HFFc6 (cell line): ENCODE measurements at places on chromosomes 12 and 14.
A peak's percentile ranks its signal among the peaks of the same experiment; 100 is the strongest.

GRCh38 chr12:73678335-73678734 is 859.3 kb upstream of the ATXN7L3B start:
- no peaks in the 10 kb centered on the region for H3K27me3 ChIP-seq
- no peak for DNase-seq
- no peaks in the 10 kb centered on the region for H3K4me1 ChIP-seq
- no peak overlapping the region for H3K4me3 ChIP-seq

DNA sequence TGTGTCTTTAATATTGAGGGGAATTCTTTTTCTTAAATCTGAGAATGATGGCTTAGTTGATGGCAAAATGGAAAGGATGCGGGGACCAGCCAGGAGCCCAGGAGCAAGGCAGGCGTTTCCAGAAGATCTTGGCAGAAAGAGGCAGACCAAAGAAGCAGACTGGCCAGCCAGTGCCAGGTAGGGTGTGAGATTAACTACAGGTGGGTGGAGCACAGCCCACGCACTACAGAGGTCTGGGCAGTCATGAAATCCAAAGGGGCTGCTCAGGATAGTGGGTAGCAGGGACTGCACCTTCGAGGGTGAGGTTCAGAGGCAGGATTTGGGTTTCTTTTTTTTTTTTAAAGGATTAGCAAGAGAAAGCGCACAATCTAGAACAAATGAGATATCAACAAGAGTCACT is 17.7 kb upstream of the PCNX1 start:
- H3K4me1 ChIP-seq, result peaks cover 55% of the 10 kb centered on the region
- DNase-seq, result no peak
- 0 out of 2 replicates have a peak overlapping the region, but pooled peaks have one; percentile 63 for H3K27ac ChIP-seq

DNA sequence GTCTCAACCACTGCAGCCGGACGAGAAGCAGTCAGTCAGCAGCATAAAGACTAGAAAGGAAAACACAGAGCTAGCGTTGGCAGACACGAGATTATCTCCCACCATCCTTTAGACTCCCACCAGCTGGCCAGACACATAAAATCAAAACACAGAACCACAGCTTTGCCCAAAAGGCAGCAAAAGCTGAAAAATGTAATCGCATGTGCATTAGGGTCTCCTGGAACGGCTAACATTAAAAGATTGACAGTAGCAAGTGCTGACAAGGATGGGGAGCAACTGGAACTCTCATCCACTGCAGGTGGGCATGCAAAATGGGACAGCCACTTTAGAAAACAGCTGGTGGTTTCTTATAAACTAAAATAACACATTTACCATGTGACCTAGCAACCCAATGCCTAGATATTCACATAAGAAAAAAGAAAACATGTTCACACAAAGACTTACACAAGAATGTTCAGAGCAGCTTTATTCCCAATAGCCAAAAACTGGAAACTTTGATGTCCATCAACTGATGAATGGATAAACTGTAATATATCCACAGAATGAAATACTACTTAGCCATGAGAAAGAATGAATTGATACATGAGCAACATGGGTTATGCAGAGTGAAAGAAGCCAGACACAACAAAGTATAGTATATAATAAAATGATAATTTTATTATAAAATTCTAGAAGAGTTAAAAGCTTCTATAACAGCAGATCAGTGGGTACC is 37.7 kb downstream of the NCOR2 start:
- DNase-seq, result no peak
- peaks cover 6% of the 10 kb centered on the region for H3K27me3 ChIP-seq
- no peak overlapping the region for H3K4me3 ChIP-seq
- H3K4me1 ChIP-seq, result peaks cover 26% of the 10 kb centered on the region

DNA sequence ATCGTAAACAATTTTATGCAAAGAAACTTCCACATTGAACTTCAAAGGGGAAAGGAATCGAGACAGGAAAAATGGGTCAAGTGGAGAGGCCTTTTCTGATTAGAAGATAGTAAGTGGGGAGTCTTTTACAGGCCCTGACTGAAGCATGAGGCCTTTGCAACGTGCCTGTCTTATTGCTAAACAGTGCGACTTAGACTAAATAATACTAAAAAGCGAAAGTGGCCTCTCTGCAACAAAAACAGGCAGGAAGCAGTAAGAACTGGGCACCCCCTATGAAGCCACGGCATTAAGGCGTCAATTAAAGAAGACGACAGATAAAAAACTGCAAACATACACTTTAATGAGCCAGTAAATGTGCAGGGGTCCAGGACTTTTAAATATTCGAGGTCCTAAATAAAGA is 283.4 kb upstream of the GRIP1 start:
- no peaks in the 10 kb centered on the region for H3K4me1 ChIP-seq
- H3K36me3 ChIP-seq, result no peaks in the 10 kb centered on the region
- H3K27me3 ChIP-seq, result no peaks in the 10 kb centered on the region
- H3K27ac ChIP-seq, result no peak overlapping the region
- H3K4me3 ChIP-seq, result no peak overlapping the region

DNA sequence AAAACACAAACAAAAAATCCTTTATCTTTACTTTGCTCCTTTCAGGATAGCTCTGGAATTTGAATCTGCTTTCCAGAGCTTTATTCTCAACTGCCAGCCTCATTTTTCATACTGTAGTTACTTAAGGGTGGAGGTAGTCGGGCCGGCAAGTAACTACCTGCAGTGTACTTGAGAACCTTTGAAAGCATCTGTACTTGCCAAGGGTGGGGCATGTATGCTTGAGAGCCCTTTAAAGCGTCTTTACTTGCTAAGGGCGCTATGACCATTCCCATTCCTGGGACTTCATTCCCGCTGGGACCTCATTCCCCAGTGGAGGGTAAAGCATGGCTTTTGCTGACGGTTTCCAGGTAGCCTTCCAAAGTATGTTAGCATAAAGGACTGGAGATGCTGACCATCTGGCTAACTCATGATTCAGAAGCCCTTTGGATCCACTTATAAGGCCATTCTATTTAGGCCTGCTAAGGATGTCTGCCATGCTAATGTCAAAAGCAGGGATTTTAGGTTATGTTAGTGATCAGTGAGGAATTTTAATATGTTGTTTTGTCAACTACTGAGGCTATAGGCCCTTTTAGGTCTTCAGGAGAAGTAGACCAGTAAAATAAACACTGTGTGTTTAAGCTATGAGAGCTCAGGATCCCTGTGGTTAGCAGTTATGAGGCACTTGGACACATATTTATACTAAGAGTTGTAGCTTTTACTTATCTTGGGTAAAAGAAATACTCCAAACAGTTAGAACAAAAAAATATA is 74.9 kb downstream of the CRADD start:
- DNase-seq, result peak; percentile 90
- H3K36me3 ChIP-seq, result peaks cover 30% of the 10 kb centered on the region
- H3K4me3 ChIP-seq, result no peak overlapping the region; the same call in 1 of the 2 replicates
- peaks cover 4% of the 10 kb centered on the region for H3K27me3 ChIP-seq
- H3K27ac ChIP-seq, result peak overlapping the region; percentile 58

GRCh38 chr12:116455540-116456329 is 103.4 kb upstream of the MAP1LC3B2 start:
- peak overlapping the region; percentile 82 for H3K4me3 ChIP-seq
- peak overlapping the region; percentile 100 for H3K27ac ChIP-seq
- H3K4me1 ChIP-seq, result peaks cover 53% of the 10 kb centered on the region
- DNase-seq, result peak; percentile 98
- H3K36me3 ChIP-seq, result 0 out of 2 replicates have a peak, but pooled peaks cover 4% of the 10 kb centered on the region

DNA sequence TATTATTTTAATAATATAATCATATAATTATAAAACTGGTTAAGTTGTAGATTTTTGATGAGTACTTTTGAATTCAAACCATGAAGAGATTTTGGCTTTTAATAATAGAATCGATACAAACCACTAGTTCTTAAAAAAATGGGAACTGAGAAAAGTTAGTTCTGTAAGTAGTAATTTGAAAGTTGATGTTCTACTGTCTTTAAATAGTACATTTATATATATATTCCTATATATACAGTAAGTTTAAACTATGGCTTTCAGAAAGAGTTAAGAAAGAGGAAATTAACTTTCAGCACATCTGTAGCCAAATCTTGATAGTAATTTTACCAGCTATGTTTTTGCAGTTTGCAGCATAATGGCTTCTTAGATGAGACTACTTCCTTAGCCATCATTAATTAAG is 7.8 kb downstream of the LRRK2 start:
- DNase-seq, result no peak
- H3K27ac ChIP-seq, result no peak overlapping the region
- no peak overlapping the region for H3K4me3 ChIP-seq
- H3K4me1 ChIP-seq, result no peaks in the 10 kb centered on the region
- H3K36me3 ChIP-seq, result no peaks in the 10 kb centered on the region

- H3K4me3 ChIP-seq, result no peak overlapping the region
- no peaks in the 10 kb centered on the region for H3K36me3 ChIP-seq
- no peaks in the 10 kb centered on the region for H3K4me1 ChIP-seq
- no peaks in the 10 kb centered on the region; the same call in 1 of the 2 replicates for H3K27me3 ChIP-seq
- DNase-seq, result no peak
Observed at GRCh38 chr12:108304633-108305032, 34.5 kb downstream of the CMKLR1 start.

- peaks cover 8% of the 10 kb centered on the region; the same call in 1 of the 2 replicates for H3K36me3 ChIP-seq
- H3K4me1 ChIP-seq, result peaks cover 57% of the 10 kb centered on the region
- H3K27me3 ChIP-seq, result peaks cover 2% of the 10 kb centered on the region
Observed at GRCh38 chr14:53927171-53927570, 29.5 kb downstream of the BMP4 start.

GRCh38 chr14:53144244-53144643 is 8.9 kb downstream of the DDHD1 start:
- H3K4me1 ChIP-seq, result peaks cover 23% of the 10 kb centered on the region
- no peak overlapping the region for H3K4me3 ChIP-seq
- no peak overlapping the region for H3K27ac ChIP-seq
- DNase-seq, result no peak
- peaks cover 42% of the 10 kb centered on the region for H3K36me3 ChIP-seq

GRCh38 chr14:75497191-75497590 is 25.1 kb upstream of the BATF start:
- H3K4me1 ChIP-seq, result peaks cover 5% of the 10 kb centered on the region; the same call in 1 of the 2 replicates
- DNase-seq, result no peak
- H3K36me3 ChIP-seq, result no peaks in the 10 kb centered on the region
- no peak overlapping the region for H3K4me3 ChIP-seq
- no peak overlapping the region for H3K27ac ChIP-seq
- H3K27me3 ChIP-seq, result peaks cover 32% of the 10 kb centered on the region

- no peak for DNase-seq
- H3K4me1 ChIP-seq, result peaks cover 64% of the 10 kb centered on the region
- H3K4me3 ChIP-seq, result peak overlapping the region; percentile 87
- H3K36me3 ChIP-seq, result peaks cover 10% of the 10 kb centered on the region; the same call in 1 of the 2 replicates
Observed at GRCh38 chr12:79687711-79688260, 3.0 kb downstream of the PAWR start.

- no peak overlapping the region for H3K27ac ChIP-seq
- peak; percentile 13 for DNase-seq
- H3K4me3 ChIP-seq, result no peak overlapping the region
- H3K4me1 ChIP-seq, result peaks cover 30% of the 10 kb centered on the region
- H3K27me3 ChIP-seq, result peaks cover 2% of the 10 kb centered on the region; the same call in 1 of the 2 replicates
Observed at GRCh38 chr14:59086241-59086882, 102.1 kb upstream of the DAAM1 start.

DNA sequence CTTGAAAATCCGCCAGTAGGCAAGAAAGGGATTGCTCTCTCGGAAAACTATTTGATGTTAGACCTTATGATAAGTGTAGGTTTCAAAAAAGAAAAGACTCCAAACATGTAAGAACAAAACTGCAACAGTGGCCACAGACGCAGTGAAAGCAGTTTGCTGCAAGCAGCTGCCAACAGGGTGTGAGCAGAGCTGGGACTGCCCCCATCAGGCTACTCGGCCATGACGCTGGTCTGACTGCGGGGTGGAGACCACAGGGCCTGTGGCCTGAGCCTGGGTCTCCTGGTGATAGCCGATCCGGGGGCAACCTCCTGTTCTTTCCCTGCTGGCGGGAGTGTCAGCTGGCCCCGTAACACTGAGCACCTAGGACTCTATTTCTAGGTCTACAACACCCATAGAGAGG is 63.2 kb downstream of the AMN start:
- H3K4me1 ChIP-seq, result peaks cover 33% of the 10 kb centered on the region
- no peak overlapping the region for H3K27ac ChIP-seq
- no peak for DNase-seq
- H3K36me3 ChIP-seq, result peaks cover 59% of the 10 kb centered on the region
- H3K4me3 ChIP-seq, result no peak overlapping the region

DNA sequence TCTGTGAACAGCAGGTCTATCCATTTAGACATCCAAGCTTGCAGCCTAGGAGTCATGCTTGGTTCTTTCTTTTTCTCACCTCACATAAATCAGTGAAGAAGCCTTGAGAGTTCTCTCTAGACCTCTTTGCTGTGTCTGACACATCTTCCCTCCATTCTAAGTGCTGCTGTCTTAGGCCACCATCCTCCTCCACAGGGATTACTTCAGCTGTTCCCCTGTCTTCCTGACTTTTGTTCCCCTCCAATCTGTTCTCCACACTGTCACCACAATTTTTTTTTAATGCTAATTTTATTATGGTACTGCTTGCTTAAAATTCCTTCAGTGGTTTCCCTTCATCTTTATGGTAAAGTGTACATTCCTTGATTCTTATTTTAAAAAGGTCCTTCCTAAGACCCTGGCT is 71.8 kb downstream of the DERA start:
- no peaks in the 10 kb centered on the region; the same call in 1 of the 2 replicates for H3K27me3 ChIP-seq
- peak overlapping the region; percentile 56 for H3K27ac ChIP-seq
- no peak for DNase-seq

- H3K27ac ChIP-seq, result no peak overlapping the region
- H3K36me3 ChIP-seq, result no peaks in the 10 kb centered on the region
- H3K4me3 ChIP-seq, result no peak overlapping the region
- no peak for DNase-seq
Observed at GRCh38 chr14:104100171-104101085, 14.9 kb downstream of the ASPG start.

DNA sequence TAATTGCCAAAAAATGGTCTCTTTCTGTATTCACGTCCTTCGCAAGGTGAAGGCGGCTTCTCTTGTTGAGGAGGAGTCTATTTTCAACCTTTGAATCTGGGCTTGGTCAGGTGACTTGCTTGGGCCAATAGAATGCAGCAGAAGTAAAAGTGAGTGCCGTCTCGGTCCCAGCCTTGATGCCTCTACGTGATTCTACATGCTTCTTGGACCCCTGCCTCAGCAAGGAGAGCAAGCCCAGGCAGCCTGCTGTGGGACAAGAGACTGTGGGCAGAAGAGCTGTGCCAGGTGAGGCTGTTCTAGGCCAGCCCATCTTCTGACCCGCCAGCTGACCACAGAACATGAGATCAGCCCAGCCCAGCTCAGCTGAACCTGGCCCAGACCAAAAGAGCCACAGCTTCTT is 39.1 kb upstream of the CCDC63 start:
- H3K27ac ChIP-seq, result no peak overlapping the region
- H3K4me3 ChIP-seq, result no peak overlapping the region
- H3K36me3 ChIP-seq, result no peaks in the 10 kb centered on the region
- peaks cover under 1% of the 10 kb centered on the region for H3K27me3 ChIP-seq
- DNase-seq, result no peak

DNA sequence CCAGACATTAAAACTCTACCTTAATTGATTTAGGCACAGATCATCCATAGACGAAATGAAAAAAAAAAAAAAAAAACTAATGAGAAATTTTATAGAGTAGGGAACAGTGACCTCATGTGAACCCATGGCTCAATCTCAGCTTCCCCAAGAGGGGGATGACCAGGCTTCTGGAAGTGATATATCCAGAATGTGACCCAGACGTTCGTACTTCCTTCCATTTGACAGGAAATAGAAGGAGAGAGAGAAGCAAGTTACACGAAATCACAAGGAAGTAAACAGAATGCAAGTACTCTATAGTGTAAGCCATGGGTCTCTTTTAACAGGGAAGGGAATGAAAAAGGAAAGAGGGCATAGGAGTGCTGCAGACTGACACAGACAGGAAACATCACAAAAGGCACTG is 10.1 kb downstream of the FOXN3 start:
- H3K27ac ChIP-seq, result no peak overlapping the region
- peaks cover 18% of the 10 kb centered on the region for H3K4me1 ChIP-seq
- no peak overlapping the region for H3K4me3 ChIP-seq
- no peaks in the 10 kb centered on the region for H3K27me3 ChIP-seq
- H3K36me3 ChIP-seq, result peaks cover 7% of the 10 kb centered on the region
- DNase-seq, result no peak
